ENCODE measurements at places on chromosomes 5 and 9. TPM values are rescaled to one million over a fixed set of nuclear protein-coding genes. Genes with fewer than 3 reads are reported as not detected.

The SLC9A3 gene
- 0.51 TPM for total RNA-seq

The SYNPO gene
- 6.6 TPM for total RNA-seq

The N4BP3 gene
- 0.26 TPM for total RNA-seq

The PCDHGB7 gene
- 13.6 TPM for total RNA-seq

The PRRC1 gene
- 44.3 TPM for total RNA-seq

The STOM gene
- total RNA-seq: 248 TPM

The FCN2 gene
- not detected for total RNA-seq

The MLLT3 gene
- 43.8 TPM for total RNA-seq

The PPP2R2B gene
- 1.5 TPM for total RNA-seq

The INSL6 gene
- total RNA-seq: not detected

The NMUR2 gene
- not detected for total RNA-seq

The CRB2 gene
- total RNA-seq: not detected

The CATSPER3 gene
- under 0.01 TPM for total RNA-seq

The SRP19 gene
- total RNA-seq: 58.0 TPM

The FRMD3 gene
- total RNA-seq: 0.66 TPM

The FSD1L gene
- total RNA-seq: 6.1 TPM

The SPATA31A3 gene
- not detected for total RNA-seq

The CCL27 gene
- not detected for total RNA-seq

The SLC27A6 gene
- 0.26 TPM for total RNA-seq

The LPCAT1 gene
- 62.1 TPM for total RNA-seq

The HNRNPK gene
- 616 TPM for total RNA-seq

The SMIM32 gene
- total RNA-seq: not detected

The GABBR2 gene
- total RNA-seq: 0.33 TPM

The RLN2 gene
- total RNA-seq: not detected

The TMEM171 gene
- total RNA-seq: under 0.01 TPM

The PTCH1 gene
- total RNA-seq: 18.0 TPM

The GLRA1 gene
- not detected for total RNA-seq

The PCDHB6 gene
- 0.26 TPM for total RNA-seq

The LHX3 gene
- not detected for total RNA-seq

The SAXO1 gene
- 0.17 TPM for total RNA-seq

The CBY3 gene
- not detected for total RNA-seq

The MCIDAS gene
- not detected for total RNA-seq

All from fibroblast of lung (primary cell).